ENCODE measurements at places on chromosomes 3 and 15.

GRCh38 chr3:12198301-12198700, 39.6 kb upstream of the TIMP4 start:
- DNase-seq, result no peak

GRCh38 chr15:56739964-56740640, 6.8 kb upstream of the ZNF280D start:
- no peak for DNase-seq

- no peak for DNase-seq
Observed at GRCh38 chr3:174873832-174874657, 14.9 kb downstream of the NAALADL2 start.

GRCh38 chr3:73609655-73610054, 15.1 kb downstream of the PDZRN3 start:
- DNase-seq, result no peak

DNA sequence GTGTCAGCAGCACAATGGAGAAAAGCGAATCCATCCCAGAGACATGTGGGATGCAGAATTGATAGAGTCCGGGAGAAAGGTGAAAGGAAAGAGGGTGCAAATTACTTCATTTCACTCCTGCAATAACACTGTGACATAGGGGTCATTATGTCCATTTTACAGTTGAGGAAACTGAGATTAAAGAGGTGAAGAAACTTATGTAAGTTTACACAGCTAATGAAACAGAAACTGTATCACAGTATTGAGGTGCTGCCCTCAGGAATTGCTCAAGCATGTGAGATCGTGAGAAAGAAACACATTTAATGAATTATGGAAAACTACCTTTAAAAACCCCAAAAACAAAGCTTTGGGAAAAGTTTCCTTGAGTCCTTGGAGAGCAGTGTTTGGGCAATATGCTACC, 103.6 kb upstream of the PFN2 start:
- no peak for DNase-seq

DNA sequence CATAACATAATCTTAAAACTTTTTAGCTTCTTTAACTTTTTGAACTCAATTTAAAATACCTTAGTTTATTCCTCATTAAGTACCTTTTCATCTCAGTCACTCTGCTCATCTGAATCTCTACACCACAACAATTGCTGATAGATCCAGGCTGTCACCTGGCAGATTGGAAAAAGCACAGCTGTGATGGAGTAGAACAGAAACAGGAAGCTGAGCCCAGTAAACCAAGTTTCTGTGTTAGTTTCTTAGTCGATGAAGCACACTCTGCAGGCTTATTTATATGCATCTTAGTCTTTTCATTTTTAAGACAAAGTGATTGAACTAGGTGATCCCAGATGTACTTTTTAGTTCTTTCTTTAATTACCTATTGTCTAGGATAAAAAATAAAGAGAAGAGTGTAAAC, 1398.0 kb upstream of the ALCAM start:
- no peak for DNase-seq

GRCh38 chr3:9349321-9350117, 13.3 kb upstream of the THUMPD3 start:
- DNase-seq, result no peak

- no peak for DNase-seq
Observed at GRCh38 chr3:106022913-106023312, 154.1 kb upstream of the CBLB start.

- DNase-seq, result no peak
Observed at GRCh38 chr15:99099661-99100060, 5.2 kb upstream of the SYNM start.

DNA sequence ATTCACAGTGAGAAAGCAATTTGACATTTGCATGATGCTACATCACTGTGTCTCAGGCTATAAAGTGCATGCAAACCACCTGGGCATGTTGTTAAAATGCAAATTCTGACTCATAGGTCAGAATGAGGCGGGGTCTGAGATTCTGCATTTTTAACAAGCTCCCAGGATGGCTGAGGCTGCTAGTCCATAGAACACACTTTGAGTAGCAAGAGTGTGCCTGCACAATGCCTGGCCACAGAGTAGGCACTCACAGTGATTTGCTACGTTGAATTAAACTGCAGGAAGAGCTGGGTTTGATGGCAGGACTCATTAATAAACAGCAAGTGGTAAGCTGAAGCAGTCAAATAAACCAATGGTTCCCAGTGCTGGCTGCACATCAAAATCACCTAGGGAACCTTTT, 48.1 kb downstream of the NTRK3 start:
- no peak for DNase-seq

DNA sequence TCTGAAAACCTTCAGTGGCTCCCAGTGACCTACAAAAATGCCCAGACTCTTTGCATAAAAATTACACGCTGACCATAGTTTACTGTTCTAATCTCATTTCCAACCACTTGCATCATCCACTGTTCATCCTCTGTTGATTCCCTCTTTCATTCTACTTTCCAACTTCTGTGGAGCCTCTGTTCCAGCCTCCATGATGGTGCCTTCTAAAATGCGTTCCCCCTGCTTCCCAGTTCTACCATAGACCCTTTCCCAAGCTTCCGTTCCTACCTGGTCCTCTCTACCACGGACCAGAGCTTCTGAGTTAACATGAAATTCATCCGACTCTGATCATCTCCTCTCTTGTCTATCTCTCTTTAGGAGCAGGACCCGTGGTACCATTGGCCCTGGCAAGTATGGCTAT, 127.0 kb downstream of the THSD4 start:
- DNase-seq, result no peak

DNA sequence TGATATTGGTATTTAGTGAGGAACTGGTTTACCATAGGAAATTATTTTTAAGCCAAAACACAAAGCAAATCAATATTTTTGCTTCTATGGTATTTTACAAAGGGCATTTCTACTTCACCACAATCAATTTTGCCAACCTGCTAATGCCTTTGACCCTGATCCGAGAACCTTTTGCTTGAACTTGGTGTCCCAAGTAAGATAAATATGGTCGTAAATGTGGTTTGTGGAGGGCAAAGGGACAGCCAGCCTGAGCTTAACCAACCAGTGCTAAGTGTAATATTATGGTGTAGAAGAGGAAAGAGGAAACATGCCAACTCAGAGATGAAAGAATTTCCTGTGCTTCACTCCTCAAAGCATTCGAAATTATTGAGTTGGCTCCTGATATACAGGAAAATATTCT, 148.4 kb downstream of the C3orf38 start:
- no peak for DNase-seq

DNA sequence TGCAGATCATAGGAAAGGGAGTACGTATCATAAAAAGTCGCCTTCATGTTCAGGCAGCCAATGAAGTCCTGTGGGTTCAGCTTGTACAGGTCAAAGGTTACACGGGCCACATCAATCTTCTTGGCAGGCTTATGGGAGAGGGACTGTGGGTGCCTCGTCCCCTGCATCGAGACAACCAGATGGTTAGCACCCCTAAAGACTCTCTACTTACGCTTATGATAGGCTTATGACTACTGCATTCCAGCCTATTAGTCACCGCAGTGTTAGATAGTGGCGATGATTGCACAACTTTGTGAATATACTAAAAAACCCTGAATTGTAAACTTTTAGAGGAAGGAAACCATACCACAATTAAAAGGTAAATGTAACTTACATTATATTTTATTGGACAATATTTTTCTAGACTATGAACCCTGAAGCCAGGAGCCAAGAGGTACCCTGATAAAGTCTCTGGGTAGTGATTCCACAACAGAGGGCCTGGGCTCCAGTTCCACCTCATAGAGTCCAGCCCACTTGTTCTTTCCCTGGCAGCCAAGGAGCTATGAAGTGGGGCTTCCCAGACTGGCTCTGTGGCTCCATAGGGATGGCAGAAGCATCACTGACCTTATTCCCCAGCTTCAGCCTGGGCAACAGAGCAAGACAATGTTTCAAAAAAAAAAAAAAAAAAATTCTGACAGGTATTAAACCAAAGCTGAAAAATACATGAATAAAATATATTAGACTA, 2.5 kb upstream of the FANCD2 start:
- no peak for DNase-seq

DNA sequence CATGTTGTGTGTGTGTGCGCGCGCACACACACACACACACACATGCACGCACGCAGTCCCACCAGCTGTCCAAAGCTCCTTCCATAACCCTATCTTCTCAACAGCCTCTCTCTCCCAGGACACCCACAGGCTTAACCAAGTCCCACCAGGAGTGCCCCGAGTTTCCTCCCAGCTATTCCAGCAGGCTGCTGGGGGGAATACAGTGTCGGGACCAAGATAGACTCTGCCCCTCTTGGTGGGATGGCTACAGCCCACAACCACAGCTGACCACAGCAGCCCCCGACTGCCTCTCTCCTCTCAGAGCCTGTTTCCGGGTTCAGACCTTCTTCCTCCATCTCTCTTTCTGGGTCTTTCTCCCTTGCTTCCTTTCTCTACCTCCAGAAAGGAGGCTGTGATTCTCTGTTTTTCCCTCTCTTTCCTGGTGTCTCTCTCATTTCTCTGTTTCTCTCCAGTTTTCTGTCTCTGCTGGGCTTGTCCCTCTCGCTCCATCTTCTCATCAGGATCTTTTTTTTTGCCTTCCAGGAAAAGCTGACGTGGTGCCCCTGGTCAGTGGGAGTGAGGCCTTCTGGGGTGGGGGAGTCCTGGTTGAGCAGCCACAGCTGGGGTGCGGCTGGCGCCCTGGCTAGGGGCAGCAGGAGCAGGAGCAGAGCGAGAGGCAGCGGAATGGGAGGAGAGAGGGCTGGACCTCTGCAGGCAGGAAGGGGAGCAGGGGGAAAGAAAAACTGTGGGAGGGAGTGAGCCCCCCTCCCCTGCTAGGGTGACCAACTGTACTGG, 3.3 kb upstream of the ISLR start:
- no peak for DNase-seq

GRCh38 chr3:176855213-176855612, 342.1 kb downstream of the TBL1XR1 start:
- DNase-seq, result no peak

DNA sequence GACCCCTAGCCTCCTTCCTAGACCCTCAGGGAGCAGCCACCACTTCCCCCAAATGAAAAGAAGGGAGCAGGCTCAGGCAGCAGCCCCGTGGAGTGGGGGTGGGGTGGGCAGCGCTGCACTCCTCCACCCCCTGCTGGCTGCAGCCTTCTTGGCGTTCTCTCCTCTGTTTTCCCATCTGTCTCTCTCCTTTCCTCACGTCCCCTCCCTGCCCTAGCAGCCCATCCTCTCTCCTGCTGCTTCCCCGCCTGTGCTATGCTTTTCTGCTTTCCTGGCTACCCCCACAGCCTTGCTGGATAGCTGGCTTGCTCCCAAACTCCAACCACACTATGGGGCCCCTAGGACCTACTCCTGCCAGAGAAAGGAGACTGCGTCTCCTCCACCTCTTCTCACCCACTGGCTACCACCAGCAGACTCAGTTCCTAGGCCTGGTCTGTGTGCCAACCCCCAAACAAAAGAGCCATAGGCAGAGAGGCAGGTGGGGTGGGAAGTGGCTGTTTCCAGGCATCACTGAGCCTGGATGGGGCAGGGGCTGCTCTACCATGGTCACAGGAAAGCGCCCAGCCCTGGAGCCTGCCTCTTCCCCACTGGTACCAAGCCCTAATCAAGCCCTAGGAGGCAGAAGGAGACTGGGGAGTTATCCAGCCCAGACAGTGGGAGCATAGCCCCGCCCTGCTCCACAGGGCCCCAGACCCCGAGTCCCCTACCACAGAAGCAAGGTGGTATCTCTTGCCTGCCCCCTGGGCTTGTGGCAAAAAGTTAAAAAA, 3.4 kb upstream of the DISP2 start:
- DNase-seq, result no peak

DNA sequence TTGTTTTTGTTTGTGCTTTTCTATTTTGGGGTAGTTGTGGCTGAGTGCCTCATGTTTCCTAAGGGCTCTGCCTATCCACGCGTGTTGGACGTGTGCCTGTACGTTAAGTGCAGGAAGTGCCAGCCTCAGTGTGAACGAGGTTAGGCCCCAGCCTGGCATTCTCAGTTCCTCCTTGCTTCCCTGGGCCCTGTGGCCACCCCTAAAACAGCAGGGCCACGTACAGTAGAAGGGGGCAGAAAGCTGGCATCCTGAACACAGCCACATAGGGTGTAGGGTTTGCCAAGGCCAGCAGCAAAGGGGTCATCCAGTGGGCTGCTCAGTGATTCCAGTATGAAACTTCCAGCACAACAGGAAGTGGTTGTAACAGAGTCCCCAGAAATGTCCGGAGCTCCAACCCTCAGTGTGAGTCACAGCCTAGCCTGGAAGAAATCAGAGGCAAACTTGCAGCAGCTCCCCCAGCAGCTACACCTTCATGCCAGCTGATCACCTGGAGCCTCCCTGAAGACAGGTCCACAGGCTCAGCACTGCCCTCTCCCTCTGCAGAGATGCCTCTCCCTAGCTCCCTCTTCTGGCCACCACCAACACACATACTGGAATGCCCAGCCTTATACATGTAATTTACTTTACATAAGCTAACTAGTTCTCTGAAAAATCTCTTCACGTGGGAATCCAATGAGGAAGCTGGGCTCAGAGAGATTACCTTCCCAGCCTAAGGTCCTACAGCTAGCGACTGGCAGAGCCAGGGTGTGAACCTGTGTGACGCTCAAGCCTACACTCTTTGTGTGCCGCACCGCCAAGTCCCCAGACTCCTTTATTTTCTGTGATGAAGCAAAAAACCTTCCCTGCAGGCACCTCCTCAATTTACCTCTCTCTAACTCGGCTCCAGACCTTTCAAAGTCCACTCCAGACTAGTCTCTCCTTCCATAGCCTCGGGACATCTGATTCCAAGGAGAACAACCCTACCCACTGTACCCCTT, 26.6 kb downstream of the ILDR1 start:
- no peak for DNase-seq

- DNase-seq, result no peak
Observed at GRCh38 chr3:21417991-21418390, 333.0 kb downstream of the ZNF385D start.

GRCh38 chr15:90086868-90087268, 15.4 kb downstream of the IDH2 start:
- no peak for DNase-seq

GRCh38 chr3:168872826-168873225, 777.1 kb upstream of the GOLIM4 start:
- no peak for DNase-seq

GRCh38 chr3:112632596-112632995, 8.3 kb downstream of the CCDC80 start:
- DNase-seq, result no peak

DNA sequence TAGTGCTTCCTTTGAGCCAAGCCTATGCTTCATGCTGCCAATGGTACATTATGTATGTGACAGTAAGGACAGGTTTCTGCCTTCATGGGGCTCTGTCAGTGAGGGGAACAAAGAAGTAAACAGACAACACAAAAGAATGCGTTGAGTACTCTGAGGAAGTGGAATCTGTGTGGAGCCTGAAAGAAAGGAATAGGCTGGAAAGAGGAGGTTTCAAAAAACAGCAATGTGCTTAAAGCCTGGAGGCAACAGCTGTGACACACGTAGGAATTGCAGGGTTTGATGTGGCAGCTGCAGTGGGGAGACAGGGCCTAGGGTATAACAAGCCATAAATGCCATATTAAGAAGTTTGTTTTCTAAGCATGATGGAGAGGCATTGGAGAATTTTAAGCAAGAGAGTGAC, 316.7 kb downstream of the CLSTN2 start:
- no peak for DNase-seq

Measured in natural killer cell treated with Interleukin-12 subunit alpha and Interleukin-12 subunit beta and Interleukin-15 and Interleukin-18, amount 100 ng/mL, for 72 hours (primary cell).